ENCODE measurements at places on chromosomes 6 and 20.

GRCh38 chr20:19448632-19449031 lies 236.2 kb downstream of the SLC24A3 start:
- DNase-seq, result no peak

DNA sequence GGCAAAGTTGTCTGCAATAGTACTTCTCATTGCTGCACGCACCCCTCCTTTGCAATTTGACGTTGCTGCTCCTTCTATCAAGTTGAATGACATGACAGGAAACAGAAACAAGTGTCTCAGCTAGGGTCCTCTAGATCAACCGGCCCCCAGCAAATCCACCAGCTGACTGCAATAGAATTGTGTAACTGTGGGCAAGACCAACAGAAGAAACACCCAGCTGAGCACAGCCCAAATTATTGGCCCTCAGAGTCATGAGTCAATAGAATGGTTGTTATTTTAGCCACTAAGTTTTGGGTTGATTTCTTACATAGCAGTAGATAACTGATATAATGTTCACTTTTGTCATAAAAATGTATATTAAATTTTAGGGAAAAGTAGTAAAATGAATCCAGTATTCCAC lies 202.7 kb downstream of the MAFB start:
- no peak for DNase-seq

- no peak for DNase-seq
Measured at GRCh38 chr6:151390851-151391470, 398 bp downstream of the ZBTB2 start.

DNA sequence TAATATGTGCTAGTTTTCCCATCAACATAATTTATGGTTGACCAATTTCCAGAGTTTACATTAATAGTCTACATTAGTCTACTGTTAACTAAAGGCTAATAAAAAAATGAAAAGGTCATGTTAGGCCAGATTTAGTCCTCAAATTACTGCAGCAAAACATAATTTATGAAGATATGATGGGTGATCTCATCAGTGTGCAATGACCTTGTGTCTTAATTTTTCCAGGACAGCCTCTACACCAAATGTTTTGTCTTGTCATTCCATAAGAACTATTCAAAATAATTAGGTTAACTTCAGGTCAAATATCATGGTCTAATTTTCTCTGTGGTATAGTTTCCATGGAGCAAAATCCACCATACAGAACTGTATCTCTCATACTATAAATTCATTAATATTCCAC lies 234.2 kb downstream of the COL12A1 start:
- DNase-seq, result no peak
